HS-5 (cell line): ENCODE measurements at places on chromosomes 4 and X.

DNA sequence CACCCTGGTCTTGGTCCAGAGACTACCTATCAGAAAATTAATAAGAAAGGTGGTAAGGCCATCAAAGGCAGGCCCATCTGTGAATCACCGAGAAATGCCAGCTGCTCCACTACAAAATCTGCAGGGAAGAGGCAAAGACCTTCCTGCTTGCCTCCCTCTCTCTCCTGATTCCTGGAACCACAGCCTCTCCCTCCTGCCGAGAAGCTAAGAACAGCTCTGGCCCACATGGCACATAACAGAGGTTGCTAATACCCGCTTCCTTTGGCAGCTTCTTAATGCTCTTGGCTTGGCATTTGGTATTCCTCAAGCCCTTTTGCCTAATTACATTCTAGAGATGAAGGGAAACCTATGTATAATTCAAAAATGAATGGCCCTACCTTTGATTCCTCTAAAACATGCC lies 32.9 kb downstream of the RAI2 start:
- DNase-seq, result no peak

- DNase-seq, result peak; percentile 3
These were observed 20.3 kb downstream of the DNAAF6 start for GRCh38 chrX:107226757-107227156.

- DNase-seq, result no peak
These were observed 74.8 kb downstream of the WWC2 start for GRCh38 chr4:183173580-183174526.

- DNase-seq, result no peak
These were observed 8.7 kb downstream of the PYURF start for GRCh38 chr4:88514557-88515511.

DNA sequence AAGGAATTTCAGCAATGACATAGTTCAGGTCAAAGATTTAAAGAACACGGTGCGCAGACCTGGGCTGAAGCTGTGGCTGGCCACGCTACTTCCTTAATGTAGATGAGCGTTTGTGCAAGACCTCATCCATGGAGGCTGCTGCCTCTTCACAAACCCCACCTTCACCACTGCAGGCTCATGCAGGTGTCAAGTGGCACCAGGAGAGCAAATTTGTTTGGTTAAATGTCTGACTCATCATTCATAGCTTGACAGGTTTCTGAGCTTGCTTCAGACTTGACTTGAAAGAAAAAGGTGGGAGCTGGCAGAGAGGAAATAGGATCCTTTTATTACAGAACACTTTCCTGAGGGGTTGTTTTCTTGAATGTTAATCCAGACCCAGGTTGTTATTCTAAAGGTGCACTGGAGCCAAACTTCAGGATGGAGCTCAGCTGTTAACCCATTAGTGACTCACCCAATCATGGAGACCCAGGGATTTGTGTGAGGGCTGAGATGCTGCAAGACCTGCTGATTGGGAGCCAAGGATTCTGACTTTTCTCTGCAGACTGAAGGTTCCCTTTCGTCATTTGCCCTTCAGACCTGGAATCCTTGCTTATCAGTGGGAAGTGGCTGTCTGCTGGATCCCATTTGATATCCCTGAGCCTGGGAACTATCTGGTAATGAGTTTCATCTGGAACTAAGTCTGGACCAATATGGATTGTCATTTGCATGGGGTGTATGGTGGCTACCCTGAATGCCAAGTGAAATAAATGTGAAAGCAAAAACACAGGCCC lies 315.3 kb downstream of the PTTG2 start:
- no peak for DNase-seq
